ENCODE measurements at places on chromosomes 3 and 15.

- no peak for DNase-seq
Observed at GRCh38 chr3:176275113-176275512, 922.2 kb downstream of the TBL1XR1 start.

- no peak for DNase-seq
Observed at GRCh38 chr15:80036071-80036470, 23.4 kb upstream of the ZFAND6 start.

- DNase-seq: no peak
Observed at GRCh38 chr3:55524565-55525244, 37.6 kb upstream of the WNT5A start.

DNA sequence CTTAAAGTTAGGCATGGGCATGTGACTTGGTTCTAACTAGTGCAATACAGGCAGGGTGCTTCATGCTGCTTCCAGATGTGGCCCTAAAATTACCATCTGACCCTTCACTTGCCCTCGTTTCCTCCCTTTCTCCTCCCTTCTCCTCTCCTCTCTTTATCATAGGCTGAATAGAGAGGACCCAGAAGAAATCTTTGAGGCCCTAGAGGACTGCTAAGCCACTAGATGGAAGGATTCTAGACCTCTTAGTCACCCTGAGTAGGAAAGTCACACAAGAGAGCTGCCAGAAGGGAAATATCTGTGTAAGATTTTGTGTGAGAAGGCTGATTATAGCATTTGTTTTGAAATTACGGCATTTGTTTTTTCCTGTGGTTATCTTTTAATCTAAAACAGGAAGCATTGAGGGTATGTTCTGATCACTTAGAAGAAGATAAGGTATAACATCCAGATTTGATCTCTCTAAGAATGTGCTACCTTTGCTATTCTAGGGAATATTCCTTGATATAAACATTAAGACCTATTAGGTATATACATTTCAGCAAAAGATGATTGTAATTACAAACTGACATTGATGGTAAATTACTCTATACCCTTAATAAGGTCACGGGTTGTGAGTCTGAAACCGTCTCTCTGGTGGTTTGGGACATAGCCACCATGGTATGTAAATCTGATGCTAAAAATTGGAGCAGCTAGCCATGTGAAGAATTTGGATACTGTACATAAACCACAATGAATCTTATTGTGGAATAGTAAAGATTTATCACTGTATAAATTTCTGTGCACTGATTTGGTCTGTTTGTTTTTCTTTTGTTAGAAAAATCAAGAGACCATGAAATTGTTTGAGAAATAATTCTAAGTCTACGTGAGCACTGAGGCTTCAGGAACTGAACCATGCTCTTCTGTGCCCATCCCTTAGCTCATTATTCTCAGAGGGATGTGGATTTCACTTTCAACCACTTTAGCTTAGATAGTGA, 84.1 kb downstream of the TP63 start:
- no peak for DNase-seq

GRCh38 chr3:72336821-72337479, 511.3 kb downstream of the SHQ1 start:
- no peak for DNase-seq

Measured in HL-60 (cell line).